Activated CD4-positive, alpha-beta T cell treated with anti-CD3 and anti-CD28 coated beads, Interleukin-2, amount 50 U/mL, for 4 hours (primary cell): ENCODE measurements at places on chromosomes 11 and 22.

GRCh38 chr11:5922749-5923426, 19.2 kb upstream of the OR56A3 start:
- DNase-seq = no peak

DNA sequence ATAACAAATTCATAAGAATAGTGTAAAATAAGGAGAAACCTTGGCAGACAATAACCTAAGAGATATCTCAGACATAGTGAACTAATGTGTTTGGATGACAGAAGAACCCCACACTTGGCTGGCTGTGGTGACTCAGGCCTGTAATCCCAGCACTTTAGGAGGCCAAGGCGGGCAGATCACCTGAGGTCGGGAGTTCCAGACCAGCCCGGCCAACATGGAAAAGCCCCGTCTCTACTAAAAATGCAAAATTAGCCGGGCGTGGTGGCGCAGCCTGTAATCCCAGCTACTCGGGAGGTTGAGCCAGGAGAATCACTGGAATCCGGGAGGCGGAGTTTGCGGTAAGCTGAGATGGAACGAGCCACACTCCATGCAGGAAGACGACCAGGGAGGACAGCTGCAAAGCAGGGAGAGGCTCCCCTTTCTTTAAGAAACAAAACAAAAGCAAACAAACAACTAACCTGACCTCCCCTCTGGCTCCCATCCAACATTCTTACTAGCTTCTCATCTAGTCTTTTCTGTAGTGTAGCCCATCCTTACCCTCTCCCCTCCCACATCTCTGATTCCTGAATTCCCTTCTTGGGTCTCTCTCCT, 84.2 kb downstream of the ZNF280B start:
- no peak for DNase-seq

DNA sequence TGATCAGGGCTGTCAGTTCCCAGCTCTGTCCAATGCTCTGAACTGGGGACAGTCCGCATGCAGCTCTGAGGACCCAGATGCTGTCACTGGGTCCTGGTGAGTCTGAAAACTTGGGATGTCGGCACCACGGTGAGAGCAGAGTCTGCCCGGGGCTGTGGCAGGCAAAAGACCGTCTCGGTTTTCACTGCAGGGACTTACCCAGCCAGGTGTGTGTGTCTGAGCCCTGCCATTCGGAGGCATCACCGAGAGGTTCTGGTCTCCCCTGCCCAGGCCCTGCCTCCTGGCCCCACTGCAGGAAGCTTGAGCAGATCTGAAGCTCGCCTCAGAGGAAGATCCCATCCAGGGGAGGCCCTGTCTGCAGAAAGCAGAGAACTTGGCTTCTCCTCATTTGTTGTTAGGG, 5.2 kb downstream of the TP53AIP1 start:
- no peak for DNase-seq

DNA sequence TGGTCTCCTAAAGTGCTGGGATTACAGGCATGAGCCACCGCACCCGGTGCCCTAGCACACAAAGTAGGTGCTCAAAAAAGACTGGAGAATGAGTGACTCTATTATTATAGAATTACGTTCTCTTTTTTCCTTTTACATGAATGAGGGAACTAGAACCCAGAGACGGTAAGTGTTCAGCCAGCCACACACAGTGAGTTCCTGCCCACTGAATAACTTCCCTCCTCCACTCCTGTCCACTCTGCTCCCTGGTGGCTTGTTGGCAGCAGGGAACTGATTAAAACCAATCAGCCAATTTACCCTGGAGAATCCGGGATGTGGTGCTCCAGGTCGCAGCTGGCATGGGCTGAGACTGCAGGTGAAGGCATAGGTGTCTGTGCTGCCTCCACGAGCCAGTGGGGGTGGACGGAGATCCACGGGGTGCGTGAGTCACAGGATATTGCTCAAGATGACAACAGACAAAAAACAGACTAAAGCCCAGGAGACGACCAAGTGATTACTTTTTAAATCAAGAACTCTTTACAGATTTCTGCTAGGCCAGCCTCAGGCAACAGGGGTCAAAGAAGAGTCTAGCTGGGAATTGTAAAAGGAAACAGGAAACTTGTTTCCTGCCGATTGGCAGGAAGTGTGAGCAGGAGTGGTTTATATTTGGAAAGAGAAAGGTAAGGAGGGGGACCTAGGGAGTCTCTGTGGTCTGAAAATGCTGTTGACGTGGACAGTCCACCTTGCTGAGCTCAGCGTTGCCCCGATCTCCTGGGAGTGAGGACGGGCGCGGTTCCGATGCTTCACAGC, 95.2 kb upstream of the TP53I11 start:
- DNase-seq = no peak

GRCh38 chr11:75577207-75577606, 15.2 kb downstream of the SERPINH1 start:
- peak; percentile 65 for DNase-seq

DNA sequence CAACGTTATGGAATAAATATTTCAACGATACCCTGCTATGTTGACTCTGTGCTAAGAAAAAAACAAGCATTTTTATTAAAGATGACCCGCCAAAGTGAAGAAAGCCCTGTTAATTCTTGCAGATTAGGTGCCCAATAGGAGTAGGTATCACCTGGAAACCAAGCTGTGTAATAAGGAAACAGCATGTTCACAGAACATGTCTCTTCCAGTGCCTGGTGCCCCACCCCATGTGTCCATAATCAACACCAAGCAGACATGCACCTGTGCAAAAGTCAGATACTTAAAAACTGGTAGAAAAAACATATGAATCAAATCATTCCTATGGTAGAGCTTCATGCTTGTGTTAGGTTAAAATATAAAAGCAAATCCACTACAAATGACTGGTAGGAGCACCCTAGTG, 327.1 kb downstream of the SHANK2 start:
- no peak for DNase-seq

DNA sequence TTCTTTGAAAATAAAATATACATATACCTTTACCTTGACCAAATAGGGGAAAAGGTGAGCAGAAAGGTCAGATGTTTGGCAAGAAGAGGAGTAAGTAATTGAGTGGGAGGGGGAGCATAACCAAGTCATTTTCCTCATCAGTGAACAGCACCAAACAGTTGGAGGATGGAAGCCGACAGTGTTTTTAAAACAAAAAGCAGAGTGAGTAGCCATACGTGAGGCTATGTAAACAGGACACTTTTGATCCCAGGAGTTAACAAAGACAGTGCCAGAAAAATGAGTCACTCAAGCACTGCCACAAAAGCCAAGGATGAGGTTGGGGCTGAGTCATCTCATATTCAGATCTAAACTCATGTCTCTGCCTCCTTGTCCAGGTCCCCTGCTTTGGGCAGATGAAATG, 734.7 kb downstream of the KCNA4 start:
- DNase-seq = no peak

GRCh38 chr11:16839821-16840220, 101.4 kb downstream of the C11orf58 start:
- DNase-seq = no peak

GRCh38 chr22:19477321-19478044, 1.5 kb downstream of the UFD1 start:
- no peak for DNase-seq

GRCh38 chr11:101035872-101036271, 93.7 kb downstream of the PGR start:
- DNase-seq = no peak

- no peak for DNase-seq
These were observed 139.2 kb downstream of the CCDC81 start for GRCh38 chr11:86513746-86514373.

GRCh38 chr11:64499261-64500004, 91.6 kb upstream of the SLC22A12 start:
- DNase-seq = no peak

- no peak for DNase-seq
These were observed 138.7 kb downstream of the BBOX1 start for GRCh38 chr11:27179334-27179733.

- DNase-seq = no peak
These were observed at the start of gene SLC6A5 for GRCh38 chr11:20599221-20600019. SLC6A5 (plus strand) TSS chr11:20599608; CDS start chr11:20599673, 65 bp downstream.

- DNase-seq = no peak
These were observed 8.9 kb upstream of the AQP11 start for GRCh38 chr11:77580712-77581337.

DNA sequence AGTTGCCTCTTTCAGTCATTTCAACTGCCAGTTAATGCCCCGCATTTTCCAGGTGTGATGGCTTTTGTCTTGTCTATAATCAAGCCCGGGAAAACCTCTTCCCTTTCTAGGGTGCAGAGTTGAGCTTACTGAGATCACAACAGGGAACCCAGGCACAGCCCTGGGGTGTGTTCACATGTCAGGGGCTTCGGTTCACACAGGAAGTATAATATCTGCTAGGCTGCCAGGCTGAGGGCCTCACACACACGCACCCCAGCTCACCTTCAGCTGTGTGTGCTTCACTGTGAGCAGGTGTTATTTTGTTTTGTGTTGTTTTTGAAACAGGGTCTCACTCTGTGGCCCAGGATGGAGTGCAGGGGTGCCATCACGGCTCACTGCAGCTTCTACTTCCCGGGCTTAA, 9.7 kb upstream of the SOX10 start:
- no peak for DNase-seq

DNA sequence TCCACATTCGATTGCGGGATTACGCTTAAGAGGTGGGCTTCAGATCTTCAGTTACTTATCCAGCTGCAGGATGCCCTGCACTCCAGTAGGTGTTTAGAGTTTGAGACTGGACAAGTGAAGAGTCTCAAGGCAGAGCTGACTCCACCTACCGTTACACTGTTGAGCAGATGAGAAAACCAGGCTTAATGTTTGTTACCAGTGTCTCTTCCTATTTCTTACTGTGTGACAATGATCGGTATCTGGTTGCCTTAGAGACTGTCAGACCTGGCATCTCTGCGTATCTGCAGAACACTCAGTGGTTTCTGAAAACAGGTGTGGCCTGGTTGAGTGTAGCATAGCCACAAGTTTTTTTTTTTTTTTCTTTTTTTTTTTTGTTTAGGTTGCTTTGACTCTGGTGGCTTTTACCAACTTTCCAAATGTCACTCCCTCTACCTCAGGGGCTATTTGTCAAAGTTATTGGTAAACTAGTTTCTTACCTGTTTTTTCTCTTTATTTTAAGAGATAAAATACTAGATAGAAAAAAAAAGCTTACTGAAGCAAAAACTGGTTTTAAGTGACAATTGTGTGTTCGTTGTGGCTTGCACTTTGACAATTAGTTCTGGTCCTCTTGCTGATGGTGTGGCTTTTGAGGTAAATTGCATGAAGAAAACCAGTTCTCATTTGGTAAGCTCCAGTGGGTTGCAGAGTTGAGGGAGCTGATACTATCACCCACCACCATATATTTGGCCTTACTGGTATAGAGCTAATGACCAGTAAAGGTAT, 284.8 kb downstream of the ETS1 start:
- DNase-seq = peak; percentile 56

- no peak for DNase-seq
These were observed 26.5 kb downstream of the ARHGAP1 start for GRCh38 chr11:46673713-46674462.

DNA sequence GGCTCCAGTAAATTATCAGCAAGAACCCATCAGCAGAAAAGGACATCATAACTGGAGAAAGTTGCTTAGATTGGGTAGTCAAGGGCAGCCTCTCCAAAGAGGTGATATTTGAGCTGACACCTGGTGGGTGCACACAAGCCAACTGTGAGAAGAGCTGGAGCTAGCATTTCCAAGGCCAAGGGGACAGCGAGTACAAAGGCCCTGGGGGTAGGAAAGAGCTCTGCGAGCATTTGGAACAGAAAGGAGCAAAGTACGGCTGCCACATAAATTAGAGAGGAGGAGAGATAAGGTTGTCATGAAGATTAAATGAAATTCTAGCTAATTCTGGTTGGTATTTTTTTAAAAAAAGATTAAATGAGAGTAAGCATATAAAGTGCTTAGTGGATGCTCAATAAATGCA, 21.7 kb upstream of the SMCO4 start:
- no peak for DNase-seq

- DNase-seq = no peak
These were observed 607.1 kb downstream of the TBC1D22A start for GRCh38 chr22:47369431-47370015.

DNA sequence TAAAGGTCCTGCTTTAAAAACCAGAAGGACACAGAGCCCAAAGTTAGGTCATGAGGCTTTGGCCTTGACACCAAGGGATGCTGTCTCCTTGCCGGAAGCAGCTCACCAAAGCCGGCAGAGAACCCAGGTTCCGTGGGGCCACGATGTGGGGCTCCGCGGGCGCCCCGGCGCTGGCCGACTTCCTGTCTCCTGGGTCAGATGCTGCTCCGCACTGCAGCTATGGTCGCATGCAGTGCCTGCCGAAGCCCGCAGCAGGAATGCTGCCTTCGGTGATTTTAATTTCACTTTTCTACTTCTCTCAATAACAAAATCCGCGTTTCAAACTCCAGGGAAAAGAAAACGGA, 454 bp upstream of the OTUB1 start:
- peak; percentile 47 for DNase-seq

DNA sequence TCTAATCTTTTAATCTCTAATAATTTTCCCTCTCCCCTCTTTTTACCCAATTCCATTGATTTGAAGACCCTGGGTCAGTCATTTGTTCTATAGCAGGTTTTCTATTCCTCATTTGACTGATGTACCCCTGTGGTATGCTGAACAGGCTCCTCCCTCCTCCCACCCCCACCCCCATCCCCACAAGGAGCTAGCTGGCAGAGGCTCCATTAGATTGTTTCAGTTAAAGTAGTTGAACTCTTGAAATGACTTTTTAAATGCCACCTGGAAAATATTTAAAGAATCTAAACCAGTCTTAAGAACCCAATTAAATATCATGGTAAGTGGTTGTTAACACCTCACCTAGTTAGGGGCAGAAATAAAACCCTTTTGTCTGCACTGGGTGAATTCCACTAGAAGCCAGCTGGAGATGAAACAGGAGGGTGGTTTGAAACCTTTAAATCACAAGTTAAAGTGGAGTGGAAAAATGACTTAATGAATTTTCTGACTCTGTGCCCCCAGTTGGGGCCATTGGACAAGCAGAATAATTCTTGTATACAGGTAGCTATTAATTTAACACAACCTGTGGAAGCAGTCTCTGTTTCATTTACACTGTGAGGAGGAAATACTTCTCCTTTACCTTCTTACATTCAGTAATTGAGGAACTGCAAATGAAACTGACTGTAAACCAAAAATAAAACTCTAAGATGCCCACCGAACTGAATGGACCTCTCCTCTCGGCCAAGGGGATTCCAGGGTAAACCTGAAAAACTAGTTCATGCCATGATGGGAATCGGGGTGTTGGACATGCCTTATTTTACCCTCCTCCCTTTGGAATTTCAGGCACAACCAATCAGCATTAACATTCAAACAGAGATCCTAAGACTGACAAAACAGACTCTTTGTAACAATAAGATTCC, 30.7 kb downstream of the PRR5L start:
- DNase-seq = no peak

- no peak for DNase-seq
These were observed 33.1 kb downstream of the LRFN4 start for GRCh38 chr11:66889960-66890359.
